ENCODE measurements at places on chromosomes 13 and 19.
A peak's percentile ranks its signal among the peaks of the same experiment; 100 is the strongest.

DNA sequence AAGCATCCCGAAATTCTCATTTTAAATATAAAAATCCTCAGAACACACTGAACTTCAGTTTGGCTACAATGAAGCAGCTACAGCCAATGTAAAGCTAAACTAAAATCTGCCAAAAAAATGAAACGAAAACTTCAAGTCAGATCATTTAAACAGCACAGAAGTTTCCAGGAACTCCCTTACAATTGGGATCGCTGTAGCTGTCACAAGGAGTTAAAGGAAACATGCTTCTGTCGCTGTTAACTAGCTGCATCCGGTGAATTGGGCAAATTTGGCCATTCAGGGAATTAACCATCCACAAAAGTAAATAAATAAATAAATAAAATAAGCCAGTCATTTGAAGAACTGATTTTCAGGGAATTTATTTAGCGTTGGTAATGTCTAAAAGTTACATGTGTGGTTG lies 77.0 kb upstream of the PEG3 start:
- no peak for ATAC-seq

- no peak for ATAC-seq
These were observed 498 bp downstream of the PROZ start for GRCh38 chr13:113158946-113159345.

- ATAC-seq, result no peak
These were observed 1.6 kb upstream of the AZU1 start for GRCh38 chr19:825897-826644.

GRCh38 chr13:109817591-109818535 lies 31.5 kb upstream of the IRS2 start:
- no peak for ATAC-seq

- no peak for ATAC-seq
These were observed 68.9 kb upstream of the TDRD3 start for GRCh38 chr13:60328073-60328472.

GRCh38 chr13:107960301-107960700 lies 255.0 kb downstream of the LIG4 start:
- ATAC-seq, result no peak

- ATAC-seq, result no peak
These were observed 869 bp downstream of the DAND5 start for GRCh38 chr19:12970070-12970820.

DNA sequence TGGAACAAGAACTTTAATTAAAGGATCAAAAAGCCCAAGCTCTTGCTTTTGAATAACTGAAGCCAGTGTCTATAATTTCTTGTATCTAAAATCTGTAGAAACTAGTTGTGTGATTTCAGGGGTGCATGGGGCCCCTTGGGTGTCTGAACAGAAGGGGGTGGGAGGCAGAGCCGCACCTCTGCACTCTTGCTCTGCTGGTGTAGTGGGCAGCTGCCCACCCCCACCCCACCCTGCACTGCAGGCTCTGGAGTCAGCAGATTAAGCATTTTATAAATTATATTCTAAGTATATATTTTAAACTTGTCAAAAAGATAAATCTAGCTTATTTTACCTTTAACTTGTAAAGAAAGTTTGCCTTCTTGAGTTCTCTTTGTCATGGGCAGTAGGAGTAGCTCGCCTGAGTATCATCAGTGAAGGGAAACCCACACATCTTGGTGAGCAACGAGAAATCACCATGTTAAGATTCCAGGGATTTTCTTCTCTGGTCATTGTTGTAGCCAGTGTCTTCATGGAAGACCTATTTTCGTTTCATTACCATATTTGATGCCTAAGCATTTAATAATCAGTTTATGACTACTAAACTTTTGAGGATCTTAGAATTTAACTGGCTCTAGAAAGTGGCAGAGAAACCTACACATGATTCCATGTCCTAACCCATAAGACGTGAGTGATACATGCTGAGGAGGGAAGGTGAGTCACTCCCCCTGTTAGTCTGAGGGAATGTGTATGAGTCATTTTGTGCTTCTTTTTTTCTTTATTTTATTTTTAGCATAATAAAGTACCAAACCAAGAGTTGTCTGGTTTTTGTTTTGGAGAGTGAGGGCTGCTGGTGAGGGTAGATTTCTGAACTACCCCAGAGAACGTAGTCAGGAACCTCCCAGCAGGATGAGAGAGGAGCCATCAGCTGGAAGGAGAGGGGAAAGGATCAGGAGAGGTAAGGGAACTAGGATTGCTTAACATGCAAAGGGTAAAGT lies 7.7 kb downstream of the UBE2L5 start:
- peak; percentile 91 for ATAC-seq

DNA sequence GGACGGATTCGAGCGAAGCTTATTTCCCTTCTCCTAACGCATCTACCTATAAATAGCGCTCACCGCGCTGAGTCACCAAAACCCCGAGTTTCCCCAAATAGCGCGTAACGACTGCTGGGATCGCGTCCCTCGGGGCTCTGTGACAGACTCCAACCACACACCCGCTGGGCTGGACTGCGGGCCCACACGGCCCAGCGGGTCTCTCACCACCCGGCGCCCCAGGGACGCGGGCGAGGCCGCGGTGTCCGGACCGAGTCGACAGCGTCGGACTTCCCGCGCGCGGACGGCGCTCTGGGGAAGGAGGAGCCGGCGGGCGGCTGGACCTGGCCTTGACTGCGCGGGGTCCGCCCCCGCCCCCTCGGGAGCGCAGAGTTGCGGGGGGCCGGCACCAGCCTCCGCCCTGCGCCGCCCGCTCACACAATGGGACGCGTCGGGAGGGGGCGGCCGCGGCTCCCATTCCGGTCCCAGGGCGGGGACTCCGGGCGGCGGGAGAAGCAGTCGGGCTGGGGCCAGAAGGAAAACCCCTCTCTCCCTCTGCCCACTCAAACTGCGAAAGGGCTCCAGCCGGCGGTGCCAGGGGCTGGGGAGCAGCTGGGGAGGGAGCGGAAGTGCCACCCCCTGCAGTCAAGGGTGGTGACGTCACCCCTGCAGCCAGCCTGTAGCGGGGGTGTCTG lies 108.8 kb downstream of the KCNRG start:
- peak; percentile 84 for ATAC-seq

- no peak for ATAC-seq
These were observed 30.5 kb downstream of the ZIC5 start for GRCh38 chr13:99941086-99941485.

DNA sequence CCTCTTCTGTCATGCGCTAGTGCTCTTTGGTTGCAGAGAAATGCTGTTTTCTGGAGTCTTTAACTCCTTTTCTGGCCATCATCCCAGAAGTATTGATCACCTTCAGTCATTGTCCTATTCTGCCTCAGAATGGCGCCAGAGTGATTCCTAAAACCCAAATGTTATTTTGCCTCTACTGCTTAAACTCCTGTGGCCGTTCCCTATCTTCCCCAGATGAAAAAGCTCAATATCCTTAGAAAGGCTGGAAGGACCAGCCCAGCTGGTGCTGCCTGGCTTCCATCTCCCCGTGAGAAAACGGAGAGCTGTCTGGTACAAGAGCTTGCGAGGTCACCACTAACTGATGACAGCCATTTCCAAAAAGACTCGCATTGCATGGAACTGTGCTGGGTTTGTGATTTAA lies 179.1 kb downstream of the RBM26 start:
- no peak for ATAC-seq

GRCh38 chr19:16660763-16661479 lies at the start of gene TMEM38A:
Gene TMEM38A (plus strand): TSS chr19:16661139. CDS start chr19:16661218, 79 bp downstream.
- ATAC-seq, result peak; percentile 54

DNA sequence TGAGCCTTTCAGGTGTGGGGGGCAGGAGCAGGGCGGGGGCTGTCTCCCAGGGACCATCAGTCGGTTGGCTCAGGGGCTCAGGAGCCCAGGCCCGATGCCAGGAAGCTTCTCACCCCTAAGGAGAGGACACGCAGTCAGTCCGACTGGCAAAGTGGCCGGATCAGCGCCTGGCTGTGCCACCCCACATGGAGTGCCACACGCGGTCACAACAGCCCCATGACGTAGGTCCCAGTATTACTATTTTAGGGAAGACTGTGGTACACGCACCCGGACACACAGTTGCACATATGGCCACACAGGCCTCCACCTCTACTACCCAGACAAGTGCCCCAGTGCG lies 29.3 kb upstream of the GRTP1 start:
- ATAC-seq, result no peak

- no peak for ATAC-seq
These were observed 2.1 kb upstream of the SIGLEC8 start for GRCh38 chr19:51460164-51460992.

DNA sequence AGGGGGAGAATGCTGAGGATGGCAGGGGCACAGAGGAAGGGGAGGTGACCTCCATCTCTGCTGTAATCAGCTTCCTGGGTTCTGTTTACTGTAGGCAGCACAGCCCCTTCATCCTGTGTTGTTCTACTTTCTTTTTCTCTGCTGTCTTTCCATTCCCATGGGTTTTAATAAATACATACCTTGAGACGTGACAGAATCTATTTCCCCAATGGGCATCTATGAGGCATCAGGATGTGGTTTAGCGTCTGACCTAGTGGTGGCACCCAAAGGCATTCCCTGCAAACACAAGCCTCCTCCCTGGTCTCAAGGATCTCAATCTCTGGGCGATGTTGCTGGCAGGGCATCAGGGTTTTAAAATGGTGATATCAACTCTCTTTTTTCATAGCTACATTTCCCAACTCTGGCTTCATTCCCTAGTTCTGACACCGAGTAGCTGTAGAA lies 60.8 kb downstream of the ALOX5AP start:
- peak; percentile 52 for ATAC-seq

- no peak for ATAC-seq
These were observed 96.1 kb downstream of the ZMYM2 start for GRCh38 chr13:20054586-20054985.

- ATAC-seq, result peak; percentile 55
These were observed 17.4 kb upstream of the SDHAF1 start for GRCh38 chr19:35977446-35978222.

DNA sequence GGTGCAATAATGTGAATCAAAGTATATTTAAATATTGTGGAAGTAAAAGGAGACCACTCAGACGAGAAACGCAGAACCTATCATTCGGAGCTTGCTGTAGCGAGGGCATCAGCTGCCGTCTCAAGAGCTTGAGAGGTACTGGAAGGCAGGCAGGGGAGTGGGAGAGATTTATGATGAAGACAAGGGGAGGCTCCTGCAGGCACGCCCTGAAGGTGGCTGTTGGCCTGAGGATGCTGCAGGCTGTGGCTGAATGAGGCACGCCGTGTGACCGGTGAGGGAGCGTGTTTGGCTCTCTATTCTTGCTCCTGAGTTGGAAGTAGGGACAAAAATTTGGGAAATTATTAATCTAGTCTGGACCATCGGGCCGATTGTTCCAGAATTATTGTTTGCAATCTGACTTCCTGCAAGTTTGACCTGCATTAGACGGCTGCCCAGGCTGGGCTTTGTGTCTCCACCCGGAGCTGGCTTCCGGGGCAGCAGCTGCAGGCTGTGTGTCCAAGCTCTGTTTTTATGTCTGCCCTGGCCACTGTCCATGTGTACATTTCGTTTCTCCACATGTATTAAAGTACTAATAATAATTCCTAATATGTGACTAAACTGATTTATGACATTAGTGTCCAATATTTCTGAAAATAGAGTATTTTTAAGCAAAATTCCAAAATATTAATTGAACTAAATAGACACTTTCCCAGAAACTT lies 91.1 kb upstream of the ANKRD10 start:
- ATAC-seq, result no peak

- no peak for ATAC-seq
These were observed 68.9 kb downstream of the SHISA2 start for GRCh38 chr13:25982907-25983306.

GRCh38 chr19:12603714-12604113 lies 6.9 kb downstream of the ZNF490 start:
- ATAC-seq, result peak; percentile 97

DNA sequence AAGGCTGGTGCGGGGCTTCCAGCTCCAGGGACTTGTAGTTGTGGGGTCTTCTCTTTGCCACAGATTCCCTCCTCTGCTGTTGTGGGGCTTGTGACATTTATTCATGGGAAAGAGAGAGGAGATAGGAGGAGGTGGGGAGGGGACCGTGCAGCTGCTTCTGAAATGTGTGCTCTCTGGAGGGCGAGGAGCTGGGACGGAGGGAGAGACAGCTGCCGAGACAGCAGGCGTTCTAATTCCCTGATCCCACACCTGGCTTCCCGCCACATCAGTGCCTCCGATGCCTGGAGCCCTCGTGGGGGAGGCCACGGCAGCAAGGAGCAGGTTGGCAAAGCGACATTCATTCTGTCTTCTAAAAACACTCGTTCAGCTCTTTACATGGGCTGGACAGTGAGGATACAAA lies 164.4 kb downstream of the USP12 start:
- no peak for ATAC-seq

DNA sequence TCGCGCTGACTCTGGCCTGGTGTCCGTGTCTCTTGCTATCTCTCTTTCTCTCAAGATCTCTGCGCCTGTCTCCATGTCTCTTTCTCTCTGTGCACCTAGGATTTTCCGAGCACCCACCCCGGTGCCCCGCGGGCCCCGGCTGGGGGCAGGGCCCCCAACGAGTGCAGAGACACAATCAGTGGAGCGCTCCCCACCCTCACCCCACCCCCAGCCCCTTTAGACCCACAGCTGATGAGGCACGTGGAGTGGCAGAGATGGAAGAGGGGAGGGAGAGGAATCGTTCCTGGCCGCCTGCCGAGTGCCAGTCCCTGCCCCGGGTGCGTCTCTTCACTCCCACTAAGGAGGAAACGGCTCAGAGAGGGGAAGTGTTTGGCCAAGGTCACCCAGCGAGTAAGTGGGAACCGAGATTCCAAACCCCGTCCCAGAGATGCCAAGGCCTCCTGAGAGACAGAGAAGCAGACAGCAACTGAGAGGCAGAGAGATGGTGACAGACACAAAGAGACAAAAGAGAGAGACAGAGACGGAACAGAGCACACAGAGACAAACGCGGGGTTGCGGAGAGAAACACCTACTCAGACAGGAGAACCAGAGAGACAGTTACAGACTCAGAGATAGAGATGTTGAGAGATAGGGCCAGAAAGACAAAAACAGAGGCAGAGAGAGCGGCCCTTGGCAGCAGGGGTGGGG lies 626 bp upstream of the BCL3 start:
- peak; percentile 17 for ATAC-seq

DNA sequence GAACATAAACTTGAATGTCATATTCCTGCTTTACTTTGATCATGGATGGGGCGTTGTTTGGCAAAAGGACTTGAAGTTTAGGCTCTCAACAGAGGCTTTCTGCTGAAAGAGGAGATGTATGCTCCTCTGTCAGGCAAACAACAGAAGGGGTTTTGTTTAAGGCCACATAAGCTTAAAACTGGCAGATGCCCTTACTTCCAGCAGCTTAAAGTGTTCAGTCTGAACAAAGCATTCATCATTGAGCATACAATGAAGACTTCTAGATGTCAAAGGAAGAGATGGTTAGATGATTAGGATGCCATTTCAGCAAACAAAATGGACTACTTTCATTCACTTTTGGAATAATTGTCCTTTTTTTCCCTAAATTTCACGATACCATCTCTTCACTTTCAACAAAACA lies 484.5 kb downstream of the SLITRK6 start:
- no peak for ATAC-seq

GRCh38 chr13:98187965-98188261 lies 10.8 kb upstream of the RNF113B start:
- no peak for ATAC-seq
